Foreskin keratinocyte (primary cell): ENCODE measurements at places on chromosomes 7 and 10. TPM values are rescaled to one million over a fixed set of nuclear protein-coding genes. Genes with fewer than 3 reads are reported as not detected.

The AGAP9 gene
- total RNA-seq: 2.9 and 4.5 TPM in 2 replicates

The PPP2R2D gene
- 42.0 and 42.7 TPM in 2 replicates for total RNA-seq

The TUBAL3 gene
- total RNA-seq: 0.60 and 1.1 TPM in 2 replicates

DNA sequence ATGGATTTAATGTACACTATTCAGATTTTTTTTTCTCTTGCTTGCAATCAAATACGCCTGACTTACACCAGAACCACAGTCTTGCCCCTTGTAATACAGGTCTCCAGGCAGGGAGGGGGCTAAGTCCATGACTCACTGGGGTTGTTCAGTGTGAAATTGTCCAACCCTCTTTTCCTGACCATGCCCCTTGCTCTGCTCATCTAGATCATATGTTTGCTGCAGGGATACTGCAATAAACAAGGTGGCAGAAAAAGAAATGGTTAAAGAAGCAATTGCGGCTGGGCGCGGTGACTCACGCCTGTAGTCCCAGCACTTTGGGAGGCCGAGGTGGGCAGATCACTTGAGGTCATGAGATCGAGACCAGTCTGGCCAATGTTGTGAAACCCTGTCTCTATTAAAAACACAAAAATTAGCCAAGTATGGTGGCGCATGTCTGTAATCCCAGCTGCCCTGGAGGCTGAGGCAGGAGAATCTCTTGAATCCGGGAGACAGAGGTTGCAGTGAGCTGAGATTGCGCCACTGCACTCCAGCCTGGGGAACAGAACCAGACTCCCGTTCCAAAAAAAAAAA lies 85.5 kb downstream of the TMEM130 start:
- DNase-seq: no peak

- DNase-seq: no peak
These were observed 123.3 kb downstream of the PRPF18 start for GRCh38 chr10:13709931-13710650.

DNA sequence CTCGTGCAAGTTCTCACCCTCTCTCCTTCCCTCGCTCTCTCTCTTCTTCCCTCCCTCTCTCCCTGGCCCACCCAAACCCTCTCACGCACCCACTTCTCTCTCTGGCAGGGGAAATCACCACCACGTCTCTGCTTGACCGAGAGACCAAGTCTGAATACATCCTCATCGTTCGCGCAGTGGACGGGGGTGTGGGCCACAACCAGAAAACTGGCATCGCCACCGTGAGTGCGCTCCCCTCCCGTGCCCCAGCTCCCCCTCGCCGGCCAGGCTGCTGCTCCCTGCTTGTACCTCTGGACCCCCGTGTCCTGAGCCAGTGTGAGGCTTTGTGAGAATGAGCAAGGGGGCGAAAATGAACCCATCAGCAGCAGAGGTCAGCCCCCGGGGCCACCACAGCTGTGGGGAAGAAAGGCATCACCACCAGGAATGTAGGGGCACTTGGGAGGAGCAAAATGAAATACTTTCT lies 25.5 kb downstream of the C10orf105 start:
- no peak for DNase-seq

DNA sequence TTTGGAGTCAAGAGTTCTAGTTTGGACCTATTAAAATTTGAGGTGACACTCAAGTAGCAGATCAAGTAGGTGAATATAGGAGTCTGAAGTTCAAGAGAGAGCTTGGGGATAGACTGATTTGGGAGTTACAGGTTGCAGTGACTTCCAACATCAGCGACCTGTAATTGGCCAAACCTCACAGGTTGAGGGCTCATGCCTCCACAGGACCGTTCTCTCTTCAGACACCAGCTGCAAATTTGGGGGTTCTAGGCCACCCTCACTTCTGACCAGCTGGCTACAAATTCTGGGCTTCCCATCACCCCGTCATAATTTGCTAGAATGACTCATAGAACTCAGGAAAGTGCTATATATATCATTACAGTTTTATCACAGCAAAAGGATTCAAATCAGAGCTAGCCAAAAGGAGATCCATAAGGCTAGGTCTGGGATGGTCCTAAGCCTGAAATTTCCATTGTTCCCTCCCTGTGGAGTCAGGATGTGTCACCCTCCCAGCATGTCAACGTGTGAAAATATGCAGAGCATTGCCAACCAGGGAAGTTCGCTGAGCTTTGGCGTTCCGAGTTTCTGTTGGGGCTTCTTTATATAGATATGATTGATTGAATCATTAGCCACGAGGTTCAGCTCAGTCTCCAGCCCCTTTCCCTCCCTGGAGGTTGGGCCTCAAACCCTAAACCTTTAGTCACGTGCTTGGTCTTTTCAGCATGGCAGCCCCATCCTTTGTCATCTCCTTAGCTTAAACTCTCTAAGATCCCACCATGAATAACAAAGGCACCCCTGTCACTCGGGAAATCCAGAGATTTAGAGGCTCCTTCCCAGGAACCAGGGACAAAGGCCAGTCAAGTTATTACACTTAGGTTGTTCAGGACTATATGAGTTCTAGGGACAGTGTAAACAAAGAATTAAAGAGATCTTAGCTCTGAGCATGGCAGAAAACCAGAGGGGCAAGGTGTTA lies 20.7 kb upstream of the ZNF212 start:
- DNase-seq: no peak

- DNase-seq: no peak
These were observed 658 bp downstream of the CYP2E1 start for GRCh38 chr10:133527771-133528271.
